ENCODE measurements at places on chromosomes 1 and 21.

GRCh38 chr1:6389971-6390370, 3.6 kb downstream of the ACOT7 start:
- no peak for DNase-seq

DNA sequence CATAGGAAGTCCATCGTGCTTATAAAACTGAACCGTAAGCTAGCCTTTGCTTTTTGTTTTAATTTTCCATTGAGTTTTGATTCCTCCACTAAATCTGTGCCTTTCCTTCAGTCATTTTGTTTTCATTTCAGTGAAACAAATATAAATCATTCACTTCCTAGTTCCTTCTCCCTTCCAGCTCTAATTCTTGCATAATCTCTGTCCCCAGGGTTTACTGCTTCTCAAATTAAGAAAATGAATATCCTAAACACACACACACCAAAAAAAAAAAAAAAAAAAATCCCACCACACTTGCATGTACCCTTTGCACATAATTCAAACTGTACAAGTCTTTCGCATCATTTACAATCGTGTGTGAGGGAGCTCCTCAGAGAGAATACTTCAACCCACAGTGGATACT, 6.8 kb downstream of the KCNH1 start:
- DNase-seq: no peak

- DNase-seq: no peak
These were observed 72.8 kb upstream of the KCNJ15 start for GRCh38 chr21:38183961-38184360.

DNA sequence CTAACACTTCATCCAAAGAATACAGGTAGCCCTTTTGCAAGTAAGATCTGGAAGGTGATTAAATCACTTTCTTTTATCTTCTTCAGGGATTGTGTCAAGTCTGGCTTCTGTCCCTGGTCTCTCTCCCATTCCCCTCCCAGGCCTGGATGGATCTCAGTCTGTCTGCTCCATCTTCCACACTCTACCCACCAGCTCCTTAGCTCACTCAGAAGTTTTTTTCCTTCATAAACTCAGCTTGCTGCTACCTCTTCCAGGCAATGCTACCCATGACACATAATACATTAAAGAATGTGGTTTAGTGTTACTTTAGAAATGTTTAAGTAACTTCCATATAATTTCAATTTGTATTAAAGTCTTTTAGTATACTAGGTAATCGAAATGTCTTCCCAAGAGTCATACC, 133.1 kb downstream of the AKT3 start:
- DNase-seq: no peak

- no peak for DNase-seq
These were observed 14.0 kb downstream of the WNT3A start for GRCh38 chr1:228020686-228021354.

GRCh38 chr1:22376976-22377375, 74.7 kb upstream of the ZBTB40 start:
- no peak for DNase-seq

DNA sequence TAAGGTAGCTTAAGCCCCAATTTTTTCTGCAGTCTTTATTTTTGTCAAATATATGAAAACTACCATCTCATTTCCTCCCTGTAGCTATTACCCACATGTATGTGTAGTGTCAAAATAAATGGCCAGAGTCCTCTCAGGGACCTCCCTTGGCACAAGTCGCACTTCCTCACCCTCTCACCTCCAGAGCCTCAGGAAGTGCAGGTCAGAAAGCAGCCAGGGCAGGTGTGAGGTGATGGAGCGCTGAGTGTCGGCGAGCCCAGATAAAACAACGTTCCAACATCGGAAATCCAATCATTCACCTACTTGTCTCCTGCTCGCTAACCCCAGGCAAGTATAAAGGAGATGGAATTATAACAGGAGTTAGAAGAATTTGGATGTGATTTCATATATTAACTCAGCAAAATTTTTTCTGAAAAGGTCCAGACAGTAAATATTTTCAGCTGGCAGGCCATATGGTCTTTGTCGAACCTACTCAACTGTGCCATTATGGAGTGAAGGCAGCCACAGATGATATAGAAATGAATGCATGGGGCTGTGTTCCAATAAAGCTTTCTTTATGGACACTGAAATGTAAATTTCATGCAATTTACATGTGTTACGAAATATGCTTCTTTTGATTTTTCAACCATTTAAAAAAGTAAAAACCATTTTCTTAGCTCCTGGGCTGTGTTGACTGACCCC, 76.8 kb upstream of the ERG start:
- no peak for DNase-seq

Data from CMK (cell line).